Prostate gland (tissue), 2 donors: ENCODE measurements at places on chromosomes 4 and X. TPM values are rescaled to one million over a fixed set of nuclear protein-coding genes. Genes with fewer than 3 reads are reported as not detected.

DNA sequence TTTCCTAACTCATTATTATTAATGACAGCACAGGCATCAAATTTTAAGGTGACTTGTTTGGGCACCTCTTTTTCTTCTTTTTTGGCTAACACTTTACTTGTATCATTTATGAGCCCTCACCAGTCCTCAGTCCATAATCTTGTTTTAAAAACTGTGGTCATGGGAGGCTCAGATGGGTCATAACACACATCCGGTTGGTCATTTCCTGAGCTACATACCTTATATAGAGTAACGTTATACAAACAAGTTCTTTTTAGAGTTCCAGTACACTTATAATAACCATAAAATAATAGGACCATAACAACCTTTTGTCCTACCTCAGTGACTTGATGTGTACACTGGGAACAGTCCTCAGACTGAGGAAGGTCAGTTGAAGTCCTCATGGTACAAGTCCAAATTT, 21.1 kb upstream of the PLS3 start:
- no peak for DNase-seq

DNA sequence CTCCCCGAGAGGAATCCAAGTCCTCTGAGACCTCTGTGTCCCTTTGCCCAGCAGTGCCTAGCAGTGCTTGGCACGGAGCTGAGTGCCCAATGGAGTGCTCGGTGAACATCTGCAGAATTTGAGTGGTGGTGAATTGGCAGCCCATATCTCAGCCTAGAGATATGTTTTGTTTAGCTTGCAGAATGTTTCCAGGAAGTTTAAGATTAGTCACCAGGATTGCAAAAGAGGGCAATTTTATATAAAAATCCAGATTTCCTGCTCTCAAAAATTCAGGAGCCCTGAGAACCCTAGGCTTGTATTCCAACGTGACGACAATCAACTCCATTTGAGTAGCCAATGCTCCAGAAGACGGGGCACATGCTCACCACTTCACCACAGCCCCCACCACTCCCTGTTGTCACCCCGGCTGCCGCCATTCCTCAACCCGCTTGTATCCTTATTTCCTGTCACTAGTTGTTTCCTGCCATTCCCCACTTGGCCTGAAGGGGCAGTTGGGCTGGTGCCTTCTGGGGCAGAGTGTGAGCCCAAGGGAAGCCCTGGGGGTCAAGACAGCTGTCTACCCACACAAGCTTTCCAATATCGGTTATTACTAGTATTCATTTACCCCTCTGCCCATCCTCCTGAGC, 116.9 kb downstream of the EFNB1 start:
- DNase-seq: no peak

GRCh38 chr4:31291238-31291637, 571.1 kb downstream of the PCDH7 start:
- DNase-seq: no peak

The PDZD4 gene
- 16.8 TPM for total RNA-seq
